DMS153 (cell line): ENCODE measurements at places on chromosomes 1 and 21.

DNA sequence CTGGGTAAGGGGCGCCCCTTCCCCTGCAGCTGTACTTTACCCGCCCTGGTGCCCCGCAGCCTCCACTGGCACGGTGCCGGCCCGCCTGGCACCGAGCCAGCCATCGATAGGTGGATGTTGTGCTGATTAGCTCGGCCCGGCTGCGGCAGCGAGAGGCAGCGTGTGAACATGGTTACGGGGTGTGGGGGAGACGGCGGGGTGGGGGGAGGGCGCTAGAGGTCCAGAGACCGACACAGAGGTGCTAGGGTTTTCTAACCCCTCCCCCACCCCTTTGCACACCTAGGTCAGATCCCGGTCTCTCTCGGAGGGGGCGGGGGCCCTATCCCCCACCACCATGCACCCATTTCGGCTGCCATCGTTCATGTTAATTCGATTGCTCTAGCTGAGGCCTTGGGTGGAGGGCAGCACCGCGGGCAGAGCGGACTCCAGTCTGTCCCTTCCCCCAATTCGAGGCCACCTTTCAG is 6.7 kb downstream of the EFNA4 start:
- DNase-seq: no peak

DNA sequence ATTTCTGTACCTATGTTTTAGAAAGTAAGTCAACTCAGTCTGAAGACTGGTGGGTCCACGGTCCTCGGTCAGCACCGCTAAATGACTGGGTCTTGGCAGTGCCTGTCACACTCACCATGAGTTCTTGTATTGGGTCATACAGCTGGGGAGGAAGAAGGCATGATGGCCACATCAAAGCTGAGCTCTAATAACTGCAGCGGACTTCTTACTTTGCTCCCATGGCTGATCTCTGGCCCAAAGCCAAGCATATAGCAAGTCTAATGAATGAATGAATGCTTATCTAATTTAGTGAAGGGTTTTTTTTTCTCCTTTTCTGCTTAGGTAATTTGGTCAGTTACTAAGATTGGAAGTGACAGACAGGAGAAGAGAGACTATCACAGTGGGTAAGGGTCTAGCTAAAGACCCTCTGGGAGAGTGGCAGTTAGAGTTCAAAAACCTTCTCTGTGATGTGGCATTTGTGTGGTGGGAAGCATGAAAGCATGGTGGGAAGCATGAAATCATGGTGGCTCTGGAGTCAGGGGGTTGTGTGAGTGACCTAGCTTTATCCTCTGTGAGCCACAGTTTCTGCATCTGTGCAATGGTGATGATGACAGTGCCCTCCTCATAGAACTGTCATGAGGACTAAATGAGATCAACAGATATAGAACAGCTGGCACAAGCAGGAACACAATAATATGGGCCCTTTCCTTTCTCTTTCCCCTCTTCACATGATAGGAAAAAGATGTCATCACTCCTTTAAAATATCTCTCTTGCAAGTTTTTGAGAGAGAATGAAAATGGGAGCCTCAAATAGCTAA is 78.9 kb upstream of the JAK1 start:
- no peak for DNase-seq

- DNase-seq: no peak
Observed at GRCh38 chr1:66273656-66274055, 260.3 kb upstream of the SGIP1 start.

DNA sequence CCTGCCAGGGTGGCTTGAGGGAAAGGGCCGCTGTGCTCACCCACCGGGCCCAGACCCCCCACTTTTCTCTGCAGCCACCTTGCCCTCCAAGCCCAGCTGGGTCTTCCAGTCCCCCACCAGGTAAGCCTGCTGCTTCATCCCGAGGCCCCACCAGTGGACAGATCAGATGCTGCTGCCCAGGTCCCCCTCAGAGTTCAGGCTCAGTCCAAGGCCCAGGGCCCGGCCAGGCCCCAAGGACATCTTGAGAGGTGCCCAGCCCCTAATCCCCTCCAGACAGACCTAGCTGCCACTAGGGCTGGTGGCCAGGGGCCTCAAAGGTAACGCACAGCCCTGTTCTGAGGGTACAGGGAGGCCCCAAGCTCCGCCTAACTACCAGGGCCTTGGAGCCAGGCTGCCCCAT is 58.6 kb downstream of the MEGF6 start:
- no peak for DNase-seq

- no peak for DNase-seq
Observed at GRCh38 chr1:146051452-146051851, 29.9 kb upstream of the HJV start.

- no peak for DNase-seq
Observed at GRCh38 chr1:228885845-228886244, 150.6 kb downstream of the RHOU start.

GRCh38 chr1:237961754-237962153 is 71.0 kb upstream of the ZP4 start:
- DNase-seq: peak; percentile 86

- no peak for DNase-seq
Observed at GRCh38 chr21:43835050-43835449, 30.0 kb upstream of the AGPAT3 start.

GRCh38 chr1:222242492-222242891 is 305.4 kb downstream of the HHIPL2 start:
- DNase-seq: no peak

DNA sequence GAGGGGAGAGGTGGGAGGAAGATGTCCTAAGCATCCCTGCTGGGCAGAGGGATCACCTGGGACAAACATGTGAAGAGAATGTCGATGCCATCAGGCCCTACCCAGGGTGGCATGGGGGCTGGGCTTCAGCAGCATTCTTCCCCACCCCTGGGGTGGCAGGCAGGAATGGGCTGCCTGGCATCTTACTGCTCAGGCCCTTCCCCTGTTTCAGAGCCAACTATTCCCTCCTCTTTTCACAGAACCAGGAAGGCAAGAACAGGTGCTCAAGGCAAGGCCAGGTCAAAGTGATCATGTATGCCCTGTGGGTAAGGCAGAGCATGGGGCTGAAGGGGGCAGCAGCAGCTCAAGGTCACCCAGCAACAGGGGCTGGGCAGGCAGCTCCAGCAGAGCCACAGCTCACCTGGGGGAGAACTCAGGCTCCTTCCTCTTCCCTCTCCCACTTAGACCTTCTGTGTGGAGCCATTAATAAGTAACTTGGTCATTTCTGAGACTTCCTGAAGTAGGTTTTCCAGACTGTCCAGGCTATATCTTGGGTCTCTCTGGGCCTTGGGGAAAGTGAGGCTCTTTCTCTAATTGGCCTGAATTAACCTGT is 56.4 kb downstream of the ELK4 start:
- no peak for DNase-seq

DNA sequence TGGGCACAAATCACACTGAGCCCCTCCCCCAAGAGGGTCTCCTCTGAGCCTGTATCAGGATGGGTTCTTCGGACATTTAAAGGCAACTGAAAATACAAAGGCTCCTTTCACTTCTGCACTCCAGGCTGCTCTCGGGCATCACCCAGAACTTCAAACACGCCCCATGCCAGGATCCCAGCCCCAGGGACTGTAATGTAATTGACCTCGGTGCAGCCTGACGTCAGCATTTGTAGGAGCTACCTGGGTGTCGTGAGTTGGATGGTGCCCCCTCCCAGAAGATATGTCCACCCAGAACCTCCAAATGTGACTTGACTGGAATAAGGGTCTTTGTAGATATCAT is 95.2 kb downstream of the PSMG1 start:
- no peak for DNase-seq

GRCh38 chr1:21216835-21217811 is 40.4 kb upstream of the EIF4G3 start:
- DNase-seq: no peak

- no peak for DNase-seq
Observed at GRCh38 chr1:68675336-68675735, 178.5 kb upstream of the DEPDC1 start.

DNA sequence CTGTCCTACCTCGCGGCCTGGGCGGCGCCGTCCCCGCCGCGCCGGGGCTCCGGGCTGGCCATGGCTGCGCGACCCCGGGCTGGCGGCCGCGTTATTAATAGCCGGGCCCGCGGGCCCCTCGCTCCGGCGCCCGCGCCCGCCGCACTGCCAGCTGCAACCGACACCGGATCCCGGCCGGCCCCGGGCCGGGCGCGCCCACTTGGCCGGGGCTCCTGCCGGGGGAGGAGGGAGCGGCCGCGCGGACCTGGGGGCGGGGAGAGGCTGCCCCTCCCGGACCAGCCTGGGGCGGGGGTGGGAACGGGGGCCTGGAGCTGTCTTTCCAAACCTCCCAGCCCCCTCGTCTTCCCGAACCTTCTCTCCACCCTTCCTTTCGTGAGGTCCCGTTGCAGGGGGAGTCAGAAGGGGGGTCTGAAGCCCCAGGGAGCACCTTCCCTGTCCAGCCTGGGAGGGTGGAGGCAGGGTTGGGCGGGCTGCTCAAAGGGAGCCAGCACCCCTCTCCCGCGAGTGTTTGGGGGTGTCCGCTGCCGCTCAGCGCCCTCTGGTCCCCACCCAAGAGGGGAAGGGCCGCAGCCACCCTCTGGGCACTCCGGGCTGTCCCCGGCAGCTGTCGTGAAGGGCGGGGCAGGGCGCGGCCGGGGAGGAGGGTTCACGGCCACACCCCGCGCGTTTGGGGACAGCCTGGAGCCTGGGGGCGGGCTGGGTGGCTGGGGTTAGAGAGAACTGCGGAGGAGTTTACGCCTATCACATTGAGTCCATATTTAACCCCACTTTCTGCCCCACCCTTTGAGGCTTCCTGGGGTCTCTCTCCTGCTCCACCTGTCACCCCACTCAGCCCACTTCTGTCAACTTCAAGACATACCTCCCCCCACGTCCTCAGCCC is at the start of gene SYNC:
TSS of gene SYNC (minus strand) at position 172 of the 880 bp plus-strand sequence. CDS start at position 62, 110 bp downstream.
- DNase-seq: no peak

DNA sequence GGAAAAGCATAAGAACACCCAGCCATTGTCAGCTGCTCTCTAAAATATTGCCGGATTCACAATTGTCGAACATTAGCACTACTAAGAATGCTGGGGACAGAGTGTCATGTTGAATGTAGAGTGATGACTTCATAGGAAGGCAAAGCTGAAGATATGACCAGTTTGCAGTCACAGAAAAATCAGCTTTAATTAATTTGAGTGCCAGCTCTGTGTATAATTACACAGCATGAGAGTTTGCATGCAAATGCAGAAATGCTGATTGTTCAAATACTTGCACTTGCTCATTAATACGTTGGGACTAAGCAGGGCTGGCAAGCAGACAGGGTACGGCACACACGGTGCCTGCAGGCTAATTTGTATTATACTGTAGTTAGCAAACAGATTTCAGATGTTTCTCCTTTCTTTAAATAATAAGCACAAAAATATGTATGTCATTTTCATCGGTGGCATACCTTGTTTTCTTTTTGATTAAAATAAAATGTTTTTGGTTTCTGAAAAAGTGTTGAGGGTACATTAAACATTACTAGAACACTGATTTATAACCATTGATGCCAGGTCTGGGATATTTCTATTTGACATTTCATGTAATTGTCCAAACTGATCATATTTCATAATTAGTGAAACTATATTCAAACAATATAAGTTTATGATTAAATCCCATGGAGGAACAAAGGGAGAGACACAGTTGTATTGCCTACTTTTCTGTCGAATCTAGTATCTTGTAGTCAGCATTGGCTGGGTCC is 99.8 kb upstream of the ADGRL2 start:
- no peak for DNase-seq

DNA sequence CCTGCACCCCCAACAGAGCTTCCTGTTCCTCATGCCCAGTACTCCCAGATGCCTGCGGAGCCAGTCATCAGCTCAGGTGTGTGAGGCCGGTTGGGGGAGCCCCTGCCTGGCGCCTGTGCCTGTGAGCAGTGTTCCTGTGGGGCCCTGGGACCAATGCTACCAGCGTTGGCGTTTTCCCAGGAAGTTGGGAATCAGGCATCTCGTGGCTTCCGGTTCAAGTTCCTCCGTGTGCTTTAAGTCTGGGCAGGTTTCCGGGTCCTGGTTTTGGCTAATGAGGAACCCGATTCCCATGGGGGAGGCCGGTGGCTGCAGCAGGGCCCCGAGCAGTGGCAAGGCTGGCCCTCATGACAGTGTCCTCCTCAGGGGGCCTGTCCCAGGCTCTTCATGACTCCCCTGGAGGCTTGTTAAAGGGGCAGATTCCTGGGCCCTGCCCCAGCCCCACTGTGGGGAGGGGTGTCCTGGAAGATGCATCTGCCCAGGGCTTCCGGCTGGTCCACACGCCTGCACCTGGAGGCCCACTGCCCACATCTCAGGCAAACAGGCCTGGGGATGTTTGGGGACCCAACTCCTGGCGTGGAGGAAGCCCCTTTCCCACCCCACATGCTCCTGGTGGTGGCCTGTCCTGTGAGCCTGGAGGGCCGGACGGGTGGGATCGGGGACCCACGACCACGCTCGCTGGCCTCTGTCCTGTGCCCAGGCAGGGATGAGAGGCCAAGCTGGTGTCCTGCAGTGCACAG is 26.2 kb downstream of the TP73 start:
- no peak for DNase-seq

- DNase-seq: no peak
Observed at GRCh38 chr1:205849619-205850355, at the start of gene PM20D1. PM20D1 (minus strand) TSS chr1:205850132; CDS start chr1:205850072, 60 bp downstream.

DNA sequence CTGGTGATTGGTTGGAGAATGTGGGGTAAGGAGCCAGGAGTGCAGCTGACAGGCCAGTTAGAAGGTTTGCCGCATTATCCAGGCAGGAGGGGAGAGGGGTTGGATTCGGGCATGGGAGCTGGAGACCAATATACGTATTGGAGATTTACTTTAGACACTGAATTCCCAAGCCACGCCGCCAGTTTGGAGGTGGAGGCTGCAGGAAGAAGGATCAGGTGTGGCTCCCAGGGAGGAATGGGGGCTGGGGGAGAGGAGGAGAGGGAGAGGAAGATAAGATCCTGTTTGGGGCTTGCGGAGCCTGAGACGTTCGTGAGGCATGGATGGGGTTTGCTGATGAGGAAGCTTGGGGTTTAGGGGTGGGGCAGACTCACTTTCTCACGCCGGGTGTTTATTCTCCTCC is 155.1 kb upstream of the IGSF21 start:
- DNase-seq: no peak
